Choroid plexus epithelial cell (primary cell): ENCODE measurements at places on chromosomes 2 and 18.

DNA sequence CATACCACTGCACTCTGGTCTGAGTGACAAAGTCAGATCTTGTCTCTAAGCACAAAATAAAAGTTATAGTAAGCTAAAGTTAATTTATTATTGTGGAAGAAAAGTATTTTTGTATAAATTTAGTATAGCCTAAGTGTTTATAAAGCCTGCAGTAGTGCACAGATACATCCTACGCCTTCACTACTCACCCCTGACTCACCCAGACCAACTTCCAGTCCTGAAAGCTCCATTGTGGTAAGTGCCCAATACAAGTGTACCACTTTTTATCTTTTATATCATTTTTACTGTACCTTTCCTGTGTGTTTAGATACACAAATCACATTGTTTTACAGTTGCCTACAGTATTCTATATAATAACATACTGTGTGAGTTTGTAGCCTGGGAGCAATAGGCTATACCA, 57.5 kb downstream of the UBE2E3 start:
- DNase-seq = peak; percentile 43

GRCh38 chr2:11651856-11652548, 18.0 kb downstream of the NTSR2 start:
- DNase-seq = no peak

DNA sequence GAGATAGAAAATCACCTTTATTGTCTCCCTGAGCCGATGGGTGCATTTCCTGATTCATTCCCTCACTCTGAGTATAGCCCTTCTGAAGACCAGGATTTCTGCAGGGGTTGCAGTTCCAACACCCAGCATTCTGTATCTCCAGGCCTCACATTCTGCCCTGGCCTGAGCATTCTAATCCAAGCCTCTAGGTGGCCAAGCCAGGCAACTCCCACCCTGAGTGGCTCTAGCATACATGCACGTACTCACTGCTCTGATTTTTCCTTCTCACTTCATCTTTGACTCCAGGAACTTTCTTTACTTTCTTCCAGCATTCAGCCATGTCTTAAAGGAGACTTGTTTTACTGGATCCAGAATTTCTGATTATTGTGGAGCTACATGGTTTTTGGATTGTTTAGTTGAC, 100.7 kb upstream of the STK39 start:
- peak; percentile 81 for DNase-seq

GRCh38 chr2:196951973-196952372, 25.5 kb upstream of the PGAP1 start:
- no peak for DNase-seq

GRCh38 chr18:74012954-74013630, 134.5 kb downstream of the FBXO15 start:
- peak; percentile 14 for DNase-seq

- no peak for DNase-seq
Measured at GRCh38 chr2:212158081-212158480, 380.5 kb downstream of the ERBB4 start.

- DNase-seq = no peak
Measured at GRCh38 chr18:34976123-34976522, 65.1 kb upstream of the MAPRE2 start.

DNA sequence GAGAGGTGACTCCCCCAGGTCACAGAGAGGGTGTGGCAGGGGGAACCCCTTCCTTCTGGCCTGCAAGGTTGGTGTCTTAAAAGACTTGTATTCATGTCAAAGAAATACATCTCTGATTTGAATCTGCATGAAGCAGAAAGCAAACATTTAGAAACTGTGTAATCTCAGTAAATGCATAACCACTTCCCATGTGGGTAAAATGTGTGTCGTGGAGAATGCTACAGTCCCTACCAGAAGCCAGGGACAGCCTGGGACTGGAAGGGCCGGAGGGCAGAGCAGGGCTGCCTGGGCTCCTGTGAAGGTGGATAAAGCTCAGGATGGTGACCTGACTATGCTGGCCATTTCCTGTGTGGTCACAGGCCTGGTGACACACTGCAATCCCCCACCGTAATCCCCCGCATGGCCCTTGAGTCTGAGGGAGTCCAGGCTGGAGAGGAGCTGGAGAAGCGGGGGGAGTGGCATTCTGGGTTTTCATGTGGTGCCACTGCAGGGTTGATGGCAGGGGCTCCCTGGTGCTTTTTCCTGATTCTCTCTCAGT, 102.2 kb downstream of the LRRC30 start:
- DNase-seq = no peak

GRCh38 chr2:104734937-104735586, 118.9 kb upstream of the POU3F3 start:
- DNase-seq = peak; percentile 33

DNA sequence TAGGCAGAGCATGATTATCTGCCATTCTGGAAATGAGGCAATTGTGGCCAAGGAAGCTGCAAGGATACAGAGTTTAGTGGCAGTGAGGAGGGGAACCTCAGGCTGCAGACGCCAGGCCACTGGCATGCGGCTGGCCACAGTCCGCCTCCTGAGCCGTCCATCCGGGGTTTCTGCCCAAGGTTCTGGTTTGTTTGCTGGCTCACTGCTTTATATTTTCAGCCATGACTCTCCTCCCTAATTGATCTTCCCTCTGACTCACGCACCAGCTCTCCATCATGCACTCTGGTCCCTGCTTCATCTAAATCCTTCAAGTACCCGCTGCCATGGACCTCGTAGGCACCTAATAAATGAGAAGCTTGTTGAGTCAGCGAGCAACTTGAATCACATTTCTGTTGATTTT, 107.8 kb upstream of the REV1 start:
- DNase-seq = no peak

GRCh38 chr2:15331787-15332186, 229.3 kb downstream of the NBAS start:
- no peak for DNase-seq
